ENCODE measurements at places on chromosomes 3 and 15.

GRCh38 chr3:26104851-26105251, 315.0 kb downstream of the OXSM start:
- no peak for ATAC-seq

GRCh38 chr3:189890496-189890895, 230.2 kb downstream of the P3H2 start:
- ATAC-seq, result no peak

DNA sequence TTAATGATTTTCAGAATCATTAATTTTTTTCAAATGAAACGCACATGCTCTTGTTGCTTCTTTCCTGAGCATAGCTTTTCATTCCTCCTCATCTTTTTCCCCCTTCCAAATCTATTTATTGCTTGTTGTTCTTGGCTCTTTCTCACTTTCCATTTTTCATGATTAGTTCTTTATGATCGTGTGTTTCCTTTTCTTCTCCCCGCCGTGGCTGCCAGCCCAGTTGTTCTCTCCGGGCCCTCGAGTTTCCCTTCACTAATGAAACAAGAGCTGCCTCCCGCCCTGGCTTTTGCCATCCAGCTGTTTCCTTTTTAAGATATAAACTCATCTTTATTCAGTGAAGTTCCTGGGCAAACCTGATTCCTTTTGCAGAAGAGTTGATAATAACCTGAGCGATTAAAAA, 170.2 kb upstream of the NR2F2 start:
- ATAC-seq, result no peak

GRCh38 chr15:60373745-60374144, 24.0 kb downstream of the ANXA2 start:
- ATAC-seq, result no peak

- ATAC-seq, result peak; percentile 83
Observed at GRCh38 chr15:70245932-70246622, 148.4 kb upstream of the TLE3 start.

- no peak for ATAC-seq
Observed at GRCh38 chr3:147423537-147423797, 14.3 kb downstream of the ZIC1 start.

- ATAC-seq, result no peak
Observed at GRCh38 chr15:69897061-69897460, 200.7 kb downstream of the TLE3 start.

DNA sequence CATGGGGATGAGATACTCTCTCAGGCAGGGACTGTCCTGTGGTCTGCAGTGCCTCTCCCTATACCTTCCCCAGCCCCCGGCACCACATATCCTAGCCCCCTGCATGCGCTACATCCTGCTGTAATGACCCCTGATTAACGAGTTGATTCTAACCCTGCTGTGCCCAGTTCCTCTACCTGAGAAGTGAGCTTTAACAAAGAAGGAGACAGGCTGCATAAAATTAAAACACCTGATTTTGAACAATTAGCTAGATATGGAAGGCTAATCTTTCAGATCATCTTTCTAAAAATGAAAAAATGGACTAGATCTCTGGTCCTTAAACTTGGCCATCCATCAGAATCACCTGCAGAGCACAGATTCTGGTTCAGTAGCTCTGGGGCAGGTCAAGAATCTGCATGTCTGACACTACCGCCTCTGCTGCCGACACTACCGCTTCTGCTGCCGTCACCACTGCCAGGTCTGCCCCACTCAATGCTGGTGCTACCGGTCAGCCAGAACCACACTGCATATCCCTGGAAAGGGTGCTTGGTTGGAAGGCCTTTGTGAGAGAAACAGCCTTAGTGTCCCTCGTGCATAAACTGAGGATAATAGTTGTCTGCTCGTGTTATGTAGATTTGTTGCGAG, 33.6 kb upstream of the ZBTB38 start:
- no peak for ATAC-seq

DNA sequence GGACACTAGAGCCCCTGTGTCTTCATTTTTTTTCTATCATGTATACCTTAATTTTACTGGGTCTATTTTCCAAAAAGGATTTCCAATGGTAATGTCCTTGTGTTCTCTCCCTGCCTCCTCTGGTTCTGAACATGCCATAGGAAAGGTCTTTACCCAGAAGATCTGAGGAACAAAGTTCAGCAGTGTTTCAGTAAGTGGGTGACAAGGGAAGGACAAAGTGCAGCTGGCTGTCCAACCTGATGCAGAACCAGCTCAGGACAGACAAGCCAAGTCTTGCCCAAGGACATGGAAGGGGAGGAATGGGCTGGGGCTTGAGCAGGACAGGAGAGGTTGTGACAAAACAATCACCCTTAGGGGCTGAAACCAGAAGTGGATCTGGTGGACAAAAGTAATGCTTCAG, 61.2 kb upstream of the STRIT1 start:
- ATAC-seq, result no peak
